GM13976 (cell line): ENCODE measurements at places on chromosomes 6 and 20.

DNA sequence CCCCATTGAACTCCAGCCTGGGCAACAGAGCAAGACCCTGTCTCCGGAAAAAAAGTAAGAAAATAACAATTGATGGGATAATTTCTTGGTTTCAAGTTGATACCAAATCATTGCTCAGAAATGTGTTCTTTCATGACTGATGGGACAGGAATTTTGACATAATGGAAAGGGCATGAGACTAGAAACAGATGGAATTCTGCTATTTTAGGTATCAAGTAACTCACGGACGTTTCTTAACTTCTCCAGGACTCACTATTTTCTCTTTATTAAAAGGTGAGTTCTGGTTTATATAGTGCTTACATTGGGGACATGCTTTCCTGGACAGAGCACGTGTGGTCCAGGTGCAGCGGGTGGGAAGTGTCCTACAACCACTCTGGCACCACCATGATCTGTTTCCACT is 6.0 kb upstream of the DSP start:
- no peak for DNase-seq

GRCh38 chr20:34437330-34437986 is 74.4 kb downstream of the ITCH start:
- DNase-seq = no peak

DNA sequence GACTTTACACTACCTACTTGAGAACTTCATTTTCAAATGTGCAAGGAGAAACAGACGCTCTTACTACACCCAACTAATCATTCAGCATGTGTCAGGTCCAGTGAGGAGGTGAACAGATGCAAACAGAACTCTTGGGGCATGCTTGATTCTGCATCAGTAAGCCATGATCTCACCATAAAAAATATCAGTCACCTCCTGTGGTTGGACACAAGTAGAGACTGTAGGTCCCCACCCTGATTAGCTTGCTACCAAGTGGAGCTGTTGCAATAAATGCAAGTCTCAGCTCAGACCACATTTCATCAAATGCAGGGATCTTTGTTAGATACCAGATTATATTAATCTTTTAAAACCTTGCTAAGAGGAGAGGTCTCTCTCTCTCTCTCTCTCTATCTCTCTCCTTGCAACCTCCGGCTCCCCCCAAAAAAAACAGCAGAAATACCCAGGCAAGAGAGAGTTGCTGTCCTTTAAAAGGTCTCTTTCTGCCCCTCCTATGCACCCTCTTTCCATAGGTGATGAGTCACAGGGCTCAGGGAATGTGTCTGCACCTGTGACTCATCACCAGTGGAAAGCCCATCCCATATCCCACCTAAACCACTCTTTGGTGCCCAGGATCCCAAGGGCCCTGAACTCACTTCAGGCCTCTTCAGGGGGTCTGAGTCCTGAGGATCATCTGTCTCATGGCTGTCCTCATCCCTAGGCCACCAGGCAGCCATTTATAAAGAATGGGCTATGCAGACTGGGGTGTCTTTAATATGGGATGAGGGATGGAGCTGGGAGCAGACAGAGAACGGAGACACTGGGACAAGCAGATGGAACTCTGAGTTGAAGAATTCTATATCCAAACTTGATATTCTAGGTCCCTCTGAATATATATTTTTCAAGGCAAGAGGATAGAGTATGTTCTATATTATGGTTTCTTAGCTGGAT is 154.5 kb downstream of the QRSL1 start:
- DNase-seq = no peak

DNA sequence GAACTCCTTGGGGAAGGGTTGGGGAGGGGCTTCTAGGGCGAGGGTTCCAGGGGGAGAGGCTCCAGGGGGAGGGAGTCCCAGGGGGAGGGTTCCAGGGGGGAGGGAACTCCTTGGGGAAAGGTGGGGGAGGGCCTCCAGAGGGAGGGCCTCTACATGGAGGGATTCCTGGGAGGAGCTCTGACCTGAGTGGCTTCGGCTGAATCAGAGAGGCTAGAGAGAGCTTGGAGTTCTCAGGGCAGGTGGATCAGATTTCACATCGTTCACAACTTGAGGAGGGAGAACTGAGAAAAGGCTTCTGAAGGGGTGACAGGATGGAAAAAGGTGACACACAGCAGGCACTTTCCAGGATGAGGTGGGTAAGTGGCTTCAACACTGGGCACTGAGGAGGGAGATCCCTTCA is 49.1 kb downstream of the DAAM2 start:
- DNase-seq = no peak

DNA sequence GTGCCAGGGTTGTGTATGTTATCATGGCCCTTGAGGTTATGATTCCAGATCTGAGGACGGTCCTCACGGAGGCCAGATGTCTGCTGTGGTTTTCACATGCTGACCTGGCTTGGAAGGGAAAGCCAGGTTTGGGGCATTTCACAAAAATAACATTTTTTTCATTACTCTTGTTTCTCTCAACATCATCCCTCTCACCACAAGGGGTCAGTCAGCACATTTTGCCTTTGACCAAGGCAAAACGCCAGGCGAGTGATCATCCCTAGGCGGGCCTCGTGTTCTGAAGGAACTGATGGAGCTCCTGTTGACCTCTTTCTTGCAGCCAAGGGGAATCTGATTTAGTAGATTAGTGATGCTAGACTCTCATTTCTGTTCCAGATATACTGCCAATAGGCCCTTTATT is 133.5 kb downstream of the TBC1D7 start:
- DNase-seq = peak; percentile 78

DNA sequence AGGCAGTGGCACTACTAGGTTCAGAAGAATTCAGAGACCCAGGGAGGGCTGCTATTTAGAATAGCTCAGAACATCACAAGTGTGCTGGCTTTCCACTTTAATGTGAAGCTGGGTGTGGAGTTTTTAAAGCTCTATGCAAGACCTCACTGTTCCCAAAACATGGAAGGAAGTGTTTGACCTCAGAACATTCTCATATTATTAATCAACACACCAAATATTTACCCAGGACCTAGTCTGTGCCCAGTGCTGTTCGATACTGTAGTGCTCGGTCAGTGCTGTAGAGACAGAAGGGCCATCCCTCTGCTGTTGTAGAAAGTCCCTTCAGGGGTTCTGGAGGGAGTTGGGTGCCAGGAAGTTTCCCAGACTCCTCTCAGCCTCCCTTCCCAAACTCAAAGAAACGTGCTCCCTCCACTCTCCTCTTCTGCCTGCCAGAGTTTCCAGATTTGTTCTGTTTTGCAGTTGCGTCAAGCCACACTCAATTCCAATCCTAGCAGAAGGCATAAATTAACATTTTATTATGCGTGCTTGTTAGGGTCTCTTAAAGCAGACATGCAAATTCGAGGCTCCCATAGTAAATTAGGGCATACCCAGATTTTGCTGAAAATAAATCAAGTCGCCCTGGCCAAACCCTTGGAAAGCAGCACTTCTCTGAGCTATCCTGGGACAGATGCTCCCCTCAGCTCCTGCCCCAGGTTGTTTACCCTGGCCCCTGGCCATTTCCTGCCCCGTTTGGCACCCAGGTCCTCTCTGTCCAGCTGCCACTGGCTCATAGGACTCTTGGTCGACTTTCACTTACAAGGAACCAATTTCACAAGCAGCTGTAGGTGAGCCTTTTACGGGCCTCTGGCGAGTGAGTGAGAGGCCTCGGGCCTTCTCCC is 248.6 kb downstream of the HIVEP2 start:
- no peak for DNase-seq

DNA sequence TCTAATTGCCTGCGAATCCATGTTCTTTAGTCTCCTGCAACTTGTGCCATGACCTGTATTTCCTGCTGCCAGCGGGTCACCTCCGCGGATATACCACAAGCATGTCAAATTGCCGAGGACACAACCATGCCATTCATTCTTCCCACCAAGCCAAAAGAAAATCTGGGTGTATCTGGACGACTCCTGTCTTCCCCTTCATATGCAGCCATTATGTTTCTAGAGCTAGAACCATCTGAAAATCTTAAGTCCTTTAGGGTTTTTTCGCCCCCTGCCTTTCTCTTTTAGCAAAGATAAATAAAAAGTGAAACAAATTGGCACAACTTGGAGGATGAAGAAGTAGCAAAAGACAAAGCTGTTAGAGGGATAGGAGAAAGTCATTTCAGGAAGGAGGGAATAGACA is 242.6 kb downstream of the ARID1B start:
- peak; percentile 29 for DNase-seq

- peak; percentile 73 for DNase-seq
Observed at GRCh38 chr6:52305948-52306767, 21.6 kb upstream of the MCM3 start.

GRCh38 chr20:52365688-52366087 is 174.1 kb upstream of the ZFP64 start:
- DNase-seq = no peak

- no peak for DNase-seq
Observed at GRCh38 chr6:132410830-132411229, 9.6 kb upstream of the MOXD1 start.

GRCh38 chr20:51960047-51960675 is 157.8 kb upstream of the SALL4 start:
- no peak for DNase-seq

DNA sequence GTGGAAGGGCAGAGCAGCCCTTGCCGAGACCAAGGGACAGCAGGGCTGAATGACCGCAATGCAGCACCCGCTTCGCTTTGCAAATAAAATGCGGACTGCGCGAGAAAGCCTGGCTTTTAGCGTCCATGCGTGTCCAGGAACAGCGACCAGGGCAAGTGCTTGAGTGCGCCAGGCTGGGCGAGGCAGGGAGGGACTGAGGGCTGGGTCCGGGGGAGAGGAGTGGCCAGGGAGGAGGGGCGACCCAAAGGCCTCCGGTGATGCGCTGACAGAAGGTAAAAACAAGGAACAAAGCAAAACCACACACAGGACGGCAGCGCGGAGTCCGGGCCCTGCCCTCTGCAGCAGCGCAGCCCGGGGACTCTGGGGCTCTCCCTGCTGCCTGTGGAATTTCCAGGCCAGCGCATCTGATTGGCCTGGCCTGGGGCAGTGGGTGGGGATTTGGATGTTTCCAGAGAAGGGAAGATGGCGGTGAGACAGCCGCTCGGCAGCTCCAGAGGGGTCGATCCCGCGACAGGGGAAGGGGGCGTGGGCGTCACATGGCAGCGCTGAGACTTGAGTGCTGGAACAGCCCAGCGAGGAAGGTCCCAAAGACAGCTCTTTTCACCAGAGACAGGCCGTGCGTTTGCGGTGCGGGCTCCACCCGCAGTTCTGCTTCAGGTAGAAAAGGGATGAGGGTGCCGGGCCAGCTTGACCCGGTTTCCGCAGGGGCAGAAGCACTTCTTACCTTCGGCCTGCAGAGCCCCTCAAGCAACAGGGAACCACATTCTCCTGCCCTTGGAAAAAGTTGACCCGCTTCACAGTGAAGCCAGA is 51.8 kb downstream of the SSR1 start:
- DNase-seq = peak; percentile 84

GRCh38 chr20:38304845-38305447 is 990 bp downstream of the BPI start:
- peak; percentile 60 for DNase-seq

- DNase-seq = peak; percentile 88
Observed at GRCh38 chr6:30883685-30884520, at the start of gene DDR1. DDR1 (plus strand) TSS chr6:30884519; CDS start chr6:30888730, 4,211 bp downstream.

DNA sequence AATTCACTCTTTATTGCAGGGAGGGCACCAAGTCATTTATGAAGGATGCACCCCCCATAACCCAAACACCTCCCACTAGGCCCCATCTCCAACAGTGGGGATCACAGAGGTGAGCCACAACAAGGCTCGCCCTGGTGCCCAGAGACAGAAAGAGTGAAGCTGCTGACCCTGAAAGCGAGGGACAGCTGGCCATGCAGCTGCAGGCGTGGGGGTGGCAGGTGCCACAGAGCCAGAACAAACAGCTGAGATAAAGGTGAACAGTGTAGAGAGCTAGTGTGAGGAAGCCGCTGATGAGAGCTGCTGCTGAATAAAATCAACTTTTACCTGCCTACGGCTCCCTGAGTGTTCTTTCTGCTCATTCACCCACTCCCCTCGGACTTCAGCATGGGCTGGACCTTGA is 18.8 kb upstream of the RGS17 start:
- no peak for DNase-seq

DNA sequence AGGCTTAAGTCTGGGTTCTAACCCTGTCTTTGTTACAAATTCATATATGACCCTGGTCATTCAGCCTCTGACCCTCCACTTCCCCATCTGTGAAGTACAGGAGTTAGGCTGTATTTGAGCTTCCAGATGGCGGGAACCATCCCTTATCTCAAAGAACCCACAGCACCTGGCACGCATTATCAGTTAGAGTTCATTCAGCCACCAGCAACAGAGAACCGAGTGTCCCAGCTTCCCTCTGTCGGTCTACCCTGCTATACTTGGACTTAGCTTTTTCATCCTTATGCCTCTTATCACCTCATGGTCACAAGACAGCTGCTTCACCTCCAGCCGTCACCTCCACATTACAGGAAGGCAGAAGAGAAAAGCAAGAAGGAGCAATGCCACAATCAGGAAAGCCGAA is 147.8 kb downstream of the EYA2 start:
- DNase-seq = no peak

DNA sequence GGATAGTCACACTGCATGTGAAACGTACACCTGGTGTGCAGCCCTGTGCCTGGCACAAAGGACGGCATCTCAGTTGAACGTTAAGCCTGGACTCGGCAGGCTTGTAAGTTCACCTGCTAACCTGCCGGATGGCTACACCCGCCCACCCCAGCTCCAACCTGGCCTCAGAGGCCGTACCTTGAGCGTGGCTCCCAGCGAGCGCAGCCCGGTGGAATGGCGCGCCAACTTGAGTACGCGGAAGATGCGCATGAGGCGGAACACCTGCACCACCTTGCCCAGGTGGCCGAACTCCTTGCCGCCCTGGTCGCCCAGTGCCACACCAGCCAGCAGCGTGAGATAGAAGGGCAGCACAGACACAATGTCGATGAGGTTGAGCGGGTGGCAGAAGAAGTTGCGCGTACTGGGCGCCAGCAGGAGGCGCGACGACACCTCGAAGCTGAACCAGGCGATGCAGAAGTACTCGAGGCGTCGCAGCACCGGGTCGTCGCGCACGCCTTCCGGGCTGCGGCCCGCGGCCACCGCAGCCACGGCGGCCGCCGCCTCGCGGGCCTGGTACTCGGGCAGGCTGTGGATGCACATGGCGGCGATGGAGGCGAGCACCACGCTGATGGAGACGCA is 3.3 kb downstream of the KCNS1 start:
- peak; percentile 74 for DNase-seq

GRCh38 chr20:51359401-51359800 is 183.1 kb downstream of the NFATC2 start:
- no peak for DNase-seq
